ENCODE measurements at places on chromosomes 13 and 19.

DNA sequence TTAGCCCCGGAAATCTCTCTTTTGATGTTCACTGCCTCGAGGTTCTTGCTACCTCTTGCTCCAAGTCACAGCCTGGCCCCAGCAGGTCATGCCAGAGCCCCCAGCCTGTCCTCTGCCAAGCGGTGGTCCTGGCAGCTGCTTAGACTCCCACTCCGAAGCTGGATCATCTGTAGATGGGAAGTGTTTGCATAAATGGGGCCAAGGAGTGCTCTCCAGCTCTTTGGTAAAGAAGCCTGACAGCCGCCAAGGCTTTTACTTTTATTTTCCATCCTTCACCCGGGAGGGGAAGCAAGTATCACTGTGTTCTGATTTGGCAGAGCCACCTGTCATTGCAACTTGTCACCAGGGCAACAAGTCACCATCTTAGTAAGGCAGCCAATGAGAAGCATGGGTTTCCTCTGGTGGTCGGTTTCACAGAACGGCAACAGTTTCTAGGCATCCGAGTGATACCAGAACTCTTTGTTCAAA lies 10.6 kb upstream of the RETN start:
- no peak for DNase-seq

DNA sequence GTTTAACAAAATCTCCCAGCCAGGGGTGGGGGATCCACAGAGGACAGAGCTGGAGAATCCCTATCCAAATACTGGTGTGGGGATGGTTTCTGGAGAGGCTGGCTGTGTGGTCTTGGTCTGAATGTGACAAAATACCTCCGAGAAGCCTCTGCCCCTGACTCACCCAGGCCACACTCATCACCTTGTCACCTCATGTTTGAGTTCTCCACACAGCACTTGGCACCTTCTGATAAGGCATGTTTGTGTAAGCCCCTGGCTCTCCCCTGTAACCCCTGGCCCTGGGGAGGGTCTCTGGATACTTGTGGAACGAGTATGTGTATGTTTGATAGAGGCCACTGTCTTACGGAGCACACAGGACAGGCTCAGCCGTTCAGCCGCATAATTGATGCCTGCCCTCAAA lies 14.7 kb downstream of the TECR start:
- DNase-seq: no peak

DNA sequence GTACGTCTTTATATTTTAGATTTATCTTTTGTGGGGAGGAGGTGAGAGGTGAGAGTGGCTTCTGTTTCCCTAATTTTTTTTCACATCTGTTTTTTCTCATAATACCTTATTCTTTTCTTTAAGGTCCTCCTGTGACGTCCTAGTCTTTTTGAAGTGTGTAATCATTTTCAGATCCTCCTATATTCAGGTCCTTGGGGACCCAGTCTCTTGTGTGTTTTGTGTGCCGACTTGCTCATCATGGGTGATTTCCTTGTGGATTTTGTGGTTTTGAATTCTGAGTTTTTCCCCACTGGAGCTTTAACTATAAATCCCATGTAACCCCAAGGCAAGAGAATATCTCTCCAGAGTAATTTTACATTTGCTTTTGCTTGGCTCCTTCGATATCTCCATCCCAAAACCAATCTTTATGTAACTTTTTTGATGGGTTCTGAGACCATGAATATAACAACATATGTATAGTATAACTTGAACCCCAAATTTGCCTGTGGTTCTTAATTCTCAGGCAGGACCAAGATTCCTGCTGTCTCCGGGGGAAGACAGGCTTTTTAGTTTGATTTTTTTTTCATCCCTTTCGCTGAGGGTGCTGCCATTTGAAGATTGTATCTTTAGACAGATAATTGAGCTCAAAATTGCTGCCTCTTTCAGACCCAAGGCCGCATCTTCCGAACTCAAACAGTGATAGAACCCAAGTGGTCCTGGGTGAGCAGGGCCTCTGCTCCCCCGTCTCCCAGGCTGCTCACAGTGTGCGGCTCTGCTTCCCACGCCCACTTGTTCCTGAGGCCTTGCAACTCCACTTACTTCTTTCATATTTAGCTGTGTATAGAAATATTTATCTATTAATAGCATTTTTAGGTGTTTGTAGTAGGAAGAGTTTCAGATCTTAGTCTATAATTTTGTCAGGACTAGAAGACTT lies 59.1 kb upstream of the GPR183 start:
- no peak for DNase-seq

- no peak for DNase-seq
Observed at GRCh38 chr19:27765912-27766725, 1446.8 kb downstream of the UQCRFS1 start.

DNA sequence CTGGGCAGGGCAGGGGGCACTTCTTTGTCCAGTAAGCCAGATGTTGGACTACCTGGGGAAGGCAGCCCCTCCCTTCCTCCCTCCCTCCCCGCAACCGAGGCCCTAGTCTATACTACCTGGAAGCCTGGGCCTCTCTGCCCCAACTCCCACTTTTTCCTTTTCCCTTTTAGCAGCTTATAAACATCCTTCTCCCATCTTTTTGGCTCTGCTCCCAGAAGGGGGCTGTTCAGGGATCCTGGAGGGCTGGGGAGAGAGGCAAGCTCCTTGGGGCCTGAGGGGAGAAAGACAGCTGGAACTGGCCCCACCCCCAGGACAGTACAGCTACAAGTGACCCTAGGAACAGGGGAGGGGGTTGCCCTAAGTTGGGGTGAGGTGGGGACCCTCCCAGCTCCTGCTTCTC lies 44.9 kb downstream of the LYL1 start:
- DNase-seq: no peak

- no peak for DNase-seq
Observed at GRCh38 chr13:105165449-105166125, 1369.9 kb downstream of the EFNB2 start.

GRCh38 chr19:45637890-45638667 lies 1.1 kb downstream of the EML2 start:
- DNase-seq: no peak

- no peak for DNase-seq
Observed at GRCh38 chr13:35741657-35742056, 265.2 kb upstream of the MAB21L1 start.

- DNase-seq: no peak
Observed at GRCh38 chr19:18795540-18795939, 4.4 kb upstream of the COMP start.

GRCh38 chr19:57829316-57829715 lies 783 bp upstream of the ZNF587B start:
- no peak for DNase-seq

GRCh38 chr19:4007836-4008539 lies 452 bp downstream of the PIAS4 start:
- DNase-seq: no peak

- DNase-seq: no peak
Observed at GRCh38 chr13:27634791-27635190, 13.1 kb downstream of the POLR1D start.

GRCh38 chr13:41751734-41752445 lies 209.0 kb downstream of the VWA8 start:
- DNase-seq: no peak

GRCh38 chr19:30428092-30428680 lies 56.0 kb downstream of the ZNF536 start:
- no peak for DNase-seq

GRCh38 chr19:7888145-7888825 lies at the start of gene LRRC8E:
Gene LRRC8E (plus strand): TSS chr19:7888510. CDS start chr19:7895604, 7,094 bp downstream.
- DNase-seq: no peak

- no peak for DNase-seq
Observed at GRCh38 chr19:14112051-14112808, 5.3 kb downstream of the PRKACA start.

DNA sequence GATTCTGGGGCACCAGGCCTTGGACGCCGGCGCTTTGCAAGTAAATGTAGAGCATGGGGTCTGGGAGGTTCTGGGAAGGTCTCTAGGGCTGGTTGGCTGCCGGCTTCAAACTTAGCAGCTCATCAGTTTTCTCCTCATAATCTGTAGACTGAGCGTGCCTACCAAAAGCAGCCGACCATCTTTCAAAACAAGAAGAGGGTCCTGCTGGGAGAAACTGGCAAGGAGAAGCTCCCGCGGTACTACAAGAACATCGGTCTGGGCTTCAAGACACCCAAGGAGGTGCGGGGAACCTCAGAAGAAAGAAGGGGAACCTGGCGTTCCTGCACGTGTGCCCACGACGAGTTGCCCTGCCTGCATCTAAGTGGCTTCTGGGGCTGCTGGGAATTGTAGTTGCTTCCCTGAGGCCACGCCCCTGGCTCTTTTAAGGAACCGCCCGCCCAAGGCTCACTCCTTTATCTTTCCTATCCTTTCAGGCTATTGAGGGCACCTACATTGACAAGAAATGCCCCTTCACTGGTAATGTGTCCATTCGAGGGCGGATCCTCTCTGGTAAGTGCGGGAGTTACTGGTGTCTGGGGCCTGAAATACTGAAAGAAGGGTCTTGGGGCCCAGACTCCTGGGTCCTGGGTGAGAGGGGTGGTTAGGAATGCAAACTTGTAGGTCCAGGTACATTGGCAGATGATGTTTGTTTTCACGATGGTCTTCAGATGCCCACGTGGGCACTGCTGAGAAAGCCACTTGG lies 984 bp downstream of the RPS11 start:
- no peak for DNase-seq

DNA sequence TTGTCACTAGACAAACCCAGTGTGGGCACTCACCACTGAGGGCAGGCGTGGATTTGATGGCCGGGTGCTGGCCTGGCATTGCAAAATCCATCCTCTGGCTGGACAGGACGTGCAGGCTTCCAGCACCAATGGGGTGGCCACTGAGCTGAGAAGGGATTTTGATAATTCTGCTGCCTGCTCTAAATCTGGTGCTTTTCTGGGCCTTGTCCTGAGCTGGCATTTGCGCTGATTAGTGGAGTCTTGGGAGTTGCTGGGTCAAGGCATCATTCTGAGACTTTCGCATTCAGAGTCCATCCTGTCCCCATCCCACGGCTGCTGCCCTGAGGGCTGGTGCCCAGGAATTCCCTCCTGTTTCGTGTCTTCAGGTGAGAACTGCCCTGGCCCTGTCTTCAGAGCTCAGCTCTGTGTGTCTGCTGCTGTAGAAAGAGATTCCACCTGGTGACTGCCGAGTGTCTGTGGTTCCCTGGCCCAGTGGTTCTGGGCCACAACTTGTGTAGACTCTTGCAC lies 65.9 kb upstream of the MCF2L start:
- no peak for DNase-seq

DNA sequence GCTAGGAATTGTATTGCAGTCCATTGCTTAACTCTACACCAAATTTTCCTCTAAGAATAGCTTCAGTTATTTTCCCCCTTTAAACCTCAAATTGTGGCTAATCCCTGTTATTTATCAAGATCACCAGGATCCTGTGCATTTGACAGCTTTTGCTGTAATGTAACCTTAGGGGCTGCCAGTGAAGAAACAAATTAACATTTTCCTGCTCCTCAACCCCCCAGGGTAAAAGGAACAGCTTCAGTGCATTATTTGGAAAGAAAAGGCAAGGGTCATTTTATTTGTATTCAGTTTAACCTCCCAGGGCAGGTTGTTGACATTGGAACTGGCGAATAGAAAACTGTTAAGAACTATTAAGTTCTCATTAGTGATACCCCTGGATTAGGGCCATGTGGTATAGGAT lies 57.0 kb downstream of the PCDH20 start:
- no peak for DNase-seq

GRCh38 chr19:10237702-10238101 lies 6.6 kb upstream of the S1PR2 start:
- peak; percentile 10 for DNase-seq

DNA sequence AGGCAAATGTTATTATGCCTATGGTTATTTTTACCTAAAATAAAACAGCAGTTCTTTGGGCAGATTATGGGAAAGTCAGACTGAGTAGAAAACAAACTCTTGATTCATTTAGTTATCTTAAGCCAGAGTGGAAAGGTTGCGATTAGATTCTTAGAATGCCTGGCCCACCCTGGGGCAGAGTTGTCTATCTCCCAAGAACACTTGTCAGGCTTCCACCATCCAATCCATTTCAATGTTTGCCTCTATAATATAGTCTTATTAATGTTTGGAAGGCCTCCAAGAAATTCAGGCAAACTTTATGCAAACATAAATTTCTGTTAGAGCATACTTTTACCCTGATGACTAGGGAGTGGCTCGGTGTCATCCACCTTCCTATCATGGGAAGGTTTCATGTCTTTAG lies 207.0 kb downstream of the SLITRK6 start:
- no peak for DNase-seq

- no peak for DNase-seq
Observed at GRCh38 chr13:105410602-105411001, 1124.9 kb downstream of the EFNB2 start.

- peak; percentile 74 for DNase-seq
Observed at GRCh38 chr13:54433493-54434206, 1405.0 kb downstream of the OLFM4 start.

- DNase-seq: no peak
Observed at GRCh38 chr19:55116232-55116858, 1.1 kb downstream of the PPP1R12C start.

GRCh38 chr19:6126335-6126974 lies 9.0 kb upstream of the ACSBG2 start:
- DNase-seq: peak; percentile 21
